Activated CD8-positive, alpha-beta T cell treated with anti-CD3 and anti-CD28 coated beads, Interleukin-2, amount 10 ng/mL, durations not matched to agents 7 days and 5 days (primary cell): ENCODE measurements at places on chromosomes 12 and 14.
A peak's percentile ranks its signal among the peaks of the same experiment; 100 is the strongest.

- H3K27me3 ChIP-seq = peaks cover 18% of the 10 kb centered on the region
- H3K4me1 ChIP-seq = peaks cover 18% of the 10 kb centered on the region
- H3K27ac ChIP-seq = no peak overlapping the region
Observed at GRCh38 chr14:54444681-54445080, 3.5 kb upstream of the CNIH1 start.

GRCh38 chr12:45615268-45615667 lies 114.2 kb upstream of the ARID2 start:
- no peaks in the 10 kb centered on the region for H3K36me3 ChIP-seq
- no peak for DNase-seq
- H3K27me3 ChIP-seq = peaks cover 11% of the 10 kb centered on the region
- H3K4me3 ChIP-seq = no peak overlapping the region

GRCh38 chr12:13156277-13156676 lies 40.2 kb upstream of the EMP1 start:
- no peak overlapping the region for H3K4me3 ChIP-seq
- H3K36me3 ChIP-seq = no peaks in the 10 kb centered on the region
- H3K4me1 ChIP-seq = peaks cover 7% of the 10 kb centered on the region
- peaks cover 24% of the 10 kb centered on the region for H3K27me3 ChIP-seq

GRCh38 chr12:130440411-130441080 lies 102.9 kb downstream of the PIWIL1 start:
- no peaks in the 10 kb centered on the region for H3K27me3 ChIP-seq
- H3K4me1 ChIP-seq = no peaks in the 10 kb centered on the region
- H3K36me3 ChIP-seq = no peaks in the 10 kb centered on the region
- H3K27ac ChIP-seq = no peak overlapping the region

DNA sequence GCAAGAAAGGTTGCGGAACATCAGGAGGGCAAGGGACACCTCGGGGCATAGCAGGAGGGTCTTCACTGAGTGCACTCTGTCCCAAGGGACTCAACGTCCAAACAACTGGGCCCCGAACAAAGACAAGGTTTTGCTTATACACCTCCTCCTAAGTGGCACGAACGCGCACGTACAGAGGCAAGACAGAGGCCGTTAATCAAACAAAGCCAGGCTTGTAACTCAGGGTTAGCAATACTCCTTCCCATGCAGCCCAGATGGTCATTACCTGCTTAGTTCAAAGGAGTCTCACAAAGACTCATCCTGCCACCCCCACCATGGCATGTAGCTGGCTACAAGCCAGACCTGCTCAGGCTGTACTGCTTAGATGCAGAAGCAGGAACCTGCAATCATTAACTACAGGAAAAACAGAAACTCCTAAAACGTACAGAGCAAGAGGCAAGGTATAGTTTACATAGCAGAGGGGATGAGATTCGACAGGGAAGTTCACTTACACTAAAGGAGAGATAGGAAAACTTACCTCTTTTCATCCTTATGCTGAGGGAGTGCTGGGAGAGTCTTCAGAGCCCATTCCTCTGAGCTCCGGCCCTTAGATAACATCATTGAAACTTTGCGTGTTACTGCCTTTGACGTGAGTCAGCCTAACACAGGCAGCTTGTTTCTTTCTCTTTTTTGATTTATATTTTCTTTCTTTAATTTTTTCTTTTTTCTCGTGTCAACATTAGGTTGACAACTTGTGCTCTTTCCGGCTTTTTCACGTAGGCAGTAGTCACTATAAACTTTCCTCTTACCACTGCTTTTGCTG lies 1319.1 kb downstream of the TMEM121 start:
- H3K36me3 ChIP-seq = no peaks in the 10 kb centered on the region
- peak overlapping the region; percentile 35 for H3K27ac ChIP-seq
- H3K4me3 ChIP-seq = peak overlapping the region; percentile 58
- peaks cover 32% of the 10 kb centered on the region for H3K4me1 ChIP-seq
- peak; percentile 46 for DNase-seq
